Astrocyte of the hippocampus (primary cell): ENCODE measurements at places on chromosomes 4 and X.
A peak's percentile ranks its signal among the peaks of the same experiment; 100 is the strongest.

- DNase-seq, result peak; percentile 66
Observed at GRCh38 chr4:101471201-101471600, 123.9 kb upstream of the PPP3CA start.

- DNase-seq, result no peak
Observed at GRCh38 chr4:5247735-5248134, 196.5 kb downstream of the STK32B start.

- no peak for DNase-seq
Observed at GRCh38 chrX:35829501-35829900, 31.4 kb downstream of the MAGEB16 start.

DNA sequence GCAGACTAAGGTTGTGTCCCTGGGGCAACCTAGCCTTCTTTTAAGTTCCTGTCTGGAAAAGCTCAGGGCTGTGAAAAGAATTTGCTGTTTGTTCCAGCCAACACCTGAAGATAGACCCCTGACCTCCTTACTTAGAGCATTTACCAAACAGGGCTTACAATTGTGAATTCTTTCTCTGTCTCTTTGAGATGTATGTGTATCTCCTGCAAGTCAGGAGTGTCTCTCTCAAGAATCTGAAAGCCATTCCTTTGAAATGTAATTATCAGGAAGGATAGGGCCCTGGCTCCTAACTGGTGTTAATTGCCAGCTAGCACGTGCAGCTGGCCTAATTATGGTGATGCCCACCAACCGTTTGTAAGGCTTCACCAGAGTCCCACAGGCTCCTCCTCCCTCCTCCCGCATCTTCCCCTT, 18.2 kb downstream of the CCNG2 start:
- no peak for DNase-seq

- DNase-seq, result no peak
Observed at GRCh38 chrX:148542481-148543255, 42.3 kb downstream of the AFF2 start.

DNA sequence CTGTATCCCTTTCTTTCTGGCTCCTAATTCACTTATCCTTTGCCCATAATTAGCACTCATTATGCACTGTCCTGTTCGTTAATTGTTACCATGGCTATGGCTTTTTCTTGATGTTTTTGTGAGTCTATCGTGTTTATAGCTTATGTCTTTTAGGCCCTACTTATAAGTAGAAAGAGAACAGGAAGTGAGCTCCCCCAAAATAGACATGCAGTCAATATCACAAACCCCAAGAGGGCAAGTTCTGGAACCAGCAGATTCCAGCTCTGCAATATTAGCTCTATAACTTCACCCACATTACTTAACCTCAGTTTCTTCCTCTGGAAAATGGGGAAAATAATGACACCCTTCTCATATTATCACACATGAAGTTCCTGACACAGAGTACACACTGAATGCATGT, 7.4 kb upstream of the HS3ST1 start:
- no peak for DNase-seq

DNA sequence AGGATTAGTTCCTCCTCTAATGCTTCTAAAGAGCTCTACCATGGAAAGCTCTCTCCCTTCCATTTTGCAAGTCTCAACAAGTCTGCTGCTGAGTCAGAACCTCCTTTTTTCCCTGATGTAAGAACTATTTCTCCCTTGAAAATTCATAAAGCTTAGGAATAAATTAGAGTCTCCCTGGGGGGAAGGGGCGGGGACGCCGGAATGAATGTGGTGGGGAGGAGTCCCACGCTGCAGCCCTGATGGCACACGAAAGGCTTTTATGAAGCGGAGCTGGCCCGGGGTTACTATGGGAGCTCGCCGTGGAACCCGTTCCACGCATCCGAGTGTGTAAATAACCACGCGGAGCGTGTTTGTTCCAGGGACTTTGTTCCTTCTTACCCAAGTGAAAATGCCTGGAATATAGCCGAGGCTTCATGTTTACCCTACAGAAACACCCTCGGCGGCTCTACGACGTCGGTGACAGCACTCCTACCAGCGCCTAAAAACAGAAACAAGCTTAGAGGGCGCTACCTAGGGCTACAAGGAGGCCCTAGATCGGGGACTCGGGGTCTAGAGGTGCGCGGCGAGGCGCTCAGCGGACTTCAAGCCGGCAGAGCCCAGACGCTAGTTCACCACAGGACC, 923 bp upstream of the CPEB2 start:
- peak; percentile 95 for DNase-seq

DNA sequence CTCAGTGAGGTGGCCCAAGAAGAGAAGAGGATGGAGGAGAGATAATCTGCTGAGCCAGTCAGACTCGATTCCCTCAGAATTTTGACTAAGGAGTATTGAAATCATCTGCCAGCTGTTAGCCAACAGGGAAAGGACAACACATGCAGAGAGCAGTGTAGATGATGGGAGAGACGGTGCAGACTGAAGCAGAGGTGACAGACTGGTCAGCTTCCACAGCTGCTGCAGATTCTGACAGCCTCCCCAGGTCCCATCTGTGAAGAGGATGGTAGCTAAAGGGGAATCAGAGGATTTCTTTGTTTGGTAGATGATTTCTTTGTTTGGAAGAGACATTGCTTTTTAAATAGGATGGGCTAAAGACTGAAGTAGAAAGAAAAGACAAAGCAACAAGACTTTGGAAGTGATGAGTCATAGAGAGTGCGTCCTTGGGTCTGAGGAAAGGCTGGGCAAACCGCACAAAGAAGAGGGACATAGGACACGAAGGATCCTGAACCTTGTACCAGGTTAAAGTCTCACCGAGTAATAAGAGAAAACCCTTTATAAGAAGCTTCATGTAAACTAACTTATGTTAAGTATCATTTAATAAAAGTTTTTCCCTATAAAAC, 27.6 kb downstream of the INTU start:
- peak; percentile 20 for DNase-seq

- DNase-seq, result peak; percentile 83
Observed at GRCh38 chrX:118823263-118824172, at the start of gene ZCCHC12. Gene ZCCHC12, plus strand, starts transcription at chrX:118823824. Its CDS starts 1,421 bp downstream, at chrX:118825245.

DNA sequence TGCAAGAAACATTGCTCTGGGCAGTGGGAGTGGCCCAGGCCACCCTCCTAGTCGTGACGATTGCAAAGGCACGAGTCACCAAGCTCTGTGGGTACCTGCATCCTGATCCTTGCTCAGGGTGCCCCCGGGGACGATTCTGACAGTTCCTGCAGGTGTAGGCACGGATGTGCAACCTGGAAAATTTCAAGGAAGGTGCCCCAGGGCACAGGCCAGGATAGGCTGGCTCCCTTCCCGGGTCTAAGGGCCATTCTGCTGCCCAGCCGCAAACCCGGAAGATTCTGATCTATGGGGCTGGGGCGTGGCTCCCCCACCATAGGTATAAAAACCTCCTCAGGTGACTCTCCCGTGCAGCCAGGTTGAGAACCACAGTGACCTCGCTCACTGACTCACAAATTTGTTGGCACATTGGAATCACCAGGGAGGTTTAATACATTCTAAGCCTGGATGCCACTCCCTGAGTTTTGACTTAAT, 228.5 kb downstream of the PTTG2 start:
- DNase-seq, result no peak

DNA sequence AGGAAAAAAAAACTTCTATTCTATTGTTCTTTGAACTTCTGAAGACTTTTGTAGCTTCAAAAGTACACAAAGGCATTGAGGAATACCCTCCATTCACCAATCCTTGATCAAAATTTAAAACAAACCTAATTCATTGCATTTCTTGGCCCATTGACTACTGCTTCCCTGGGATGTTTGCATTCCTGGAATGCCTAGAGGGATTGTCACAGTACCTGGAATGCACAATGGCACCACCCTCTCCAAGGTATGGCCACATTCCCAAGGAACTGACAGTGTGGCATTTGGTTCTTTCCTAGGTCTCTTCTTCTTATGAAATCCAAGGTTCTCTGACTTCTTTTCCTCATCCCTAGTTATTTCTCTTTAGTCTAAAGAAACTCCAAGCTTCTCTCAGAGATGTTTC, 600.7 kb downstream of the CCSER1 start:
- DNase-seq, result peak; percentile 66

DNA sequence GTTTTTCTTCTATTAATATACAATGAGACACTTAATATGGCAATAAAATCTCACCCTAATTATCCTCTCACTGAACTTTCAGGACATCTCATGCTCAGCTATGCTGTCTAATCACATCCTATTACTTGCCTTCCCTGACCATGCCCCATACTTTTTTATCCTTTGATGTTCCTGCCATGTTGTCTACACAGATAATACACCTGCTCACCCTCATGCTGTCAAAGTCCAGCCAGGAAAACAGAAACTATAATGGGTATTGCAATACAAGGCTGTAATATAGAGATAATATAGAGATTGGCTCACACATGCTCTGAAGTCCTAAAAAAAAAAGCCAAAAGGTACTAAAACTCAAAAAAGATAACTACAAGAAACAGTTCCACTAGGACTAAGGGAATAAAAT, 305.4 kb downstream of the PRDM5 start:
- DNase-seq, result no peak

GRCh38 chr4:55765070-55765469, 54.5 kb upstream of the EXOC1L start:
- DNase-seq, result no peak

DNA sequence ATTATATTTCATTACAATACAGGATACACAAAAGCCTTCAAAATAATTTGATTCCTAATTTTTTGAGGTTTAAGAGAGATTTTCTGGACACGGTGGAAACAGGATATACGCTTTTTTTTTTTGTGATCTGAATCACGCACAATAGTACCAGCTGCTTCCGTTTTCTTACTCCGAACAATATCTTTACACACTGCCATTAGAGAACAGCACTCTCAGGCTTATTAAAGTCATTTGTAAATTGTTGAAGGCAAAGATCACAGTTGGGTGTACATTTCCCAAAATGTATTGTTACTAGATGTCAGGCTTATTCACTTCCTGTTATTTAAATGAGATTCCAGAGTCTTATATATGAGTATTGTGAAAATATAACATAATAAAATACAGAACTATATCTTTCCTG, 71.5 kb downstream of the TMEM47 start:
- DNase-seq, result no peak

DNA sequence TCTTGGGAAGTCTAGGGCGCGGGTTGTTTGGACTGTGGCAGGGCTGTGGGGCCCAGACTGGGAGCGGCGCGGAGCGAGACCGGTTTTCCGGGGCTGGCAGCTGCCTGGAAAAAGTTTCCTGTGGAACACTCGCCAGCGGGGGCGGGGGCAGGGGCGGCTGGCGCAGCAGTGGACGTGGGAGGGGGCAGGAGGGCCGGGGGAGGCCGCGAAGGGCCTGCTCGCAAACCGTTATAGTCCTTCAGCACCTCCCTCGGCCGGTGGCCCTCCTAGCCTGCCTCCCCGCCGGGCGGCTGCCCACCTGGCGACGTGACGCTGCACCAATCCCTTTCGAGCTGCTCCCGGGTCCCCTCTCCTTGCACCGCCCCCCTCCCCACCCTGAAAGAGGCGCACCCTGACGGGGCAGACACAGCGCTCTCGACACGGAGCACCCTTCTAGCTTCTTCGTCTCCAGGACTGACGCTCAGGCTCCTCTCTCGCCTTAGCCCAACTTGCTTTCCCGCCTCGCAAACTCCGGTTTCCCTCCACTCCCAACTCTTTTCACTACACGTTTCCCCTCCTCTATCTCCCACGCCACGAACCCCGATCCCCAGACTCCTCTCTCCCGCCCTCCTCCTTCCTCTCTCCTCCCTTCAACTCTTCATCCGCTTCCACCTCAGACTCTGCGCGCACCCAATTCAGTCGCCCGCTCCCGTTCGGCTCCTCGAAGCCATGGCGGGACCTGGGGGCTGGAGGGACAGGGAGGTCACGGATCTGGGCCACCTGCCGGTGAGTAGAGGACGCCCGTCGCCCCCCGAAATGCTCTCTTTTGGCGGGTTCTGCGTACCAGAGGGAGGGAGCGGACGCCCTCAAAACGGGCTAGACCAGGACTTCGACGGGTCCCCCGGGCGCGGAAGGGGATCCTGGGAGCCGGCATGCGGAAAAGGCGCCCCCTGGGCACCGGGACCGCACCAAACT, at the start of gene NRK:
Gene NRK (plus strand): TSS at position 402 of the 954 bp plus-strand sequence. CDS start 307 bp downstream, at position 709.
- DNase-seq, result peak; percentile 42

DNA sequence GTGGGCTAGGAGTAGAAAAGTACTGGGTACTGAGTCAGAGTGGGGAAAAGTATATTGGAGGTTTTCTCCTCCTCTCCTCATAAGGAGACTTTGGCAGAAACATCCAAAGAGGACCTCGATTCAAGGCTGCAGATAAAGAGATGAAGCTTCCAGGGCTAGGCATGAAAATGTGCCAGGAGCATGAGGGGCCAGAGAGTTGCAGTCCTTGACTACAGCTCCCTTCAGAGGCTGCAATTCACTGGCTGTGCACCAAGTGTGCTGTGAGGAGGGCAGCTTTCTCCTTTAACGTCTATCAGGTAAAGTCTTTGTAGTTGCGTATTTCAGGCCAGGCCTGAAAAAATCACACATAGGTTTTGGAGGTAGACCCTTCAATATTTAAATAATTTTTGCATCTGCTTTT, 174.9 kb upstream of the VEGFC start:
- no peak for DNase-seq

- DNase-seq, result no peak
Observed at GRCh38 chr4:112616984-112617383, 19.7 kb downstream of the ZGRF1 start.

- no peak for DNase-seq
Observed at GRCh38 chrX:15160558-15161095, 109.3 kb downstream of the ASB9 start.

DNA sequence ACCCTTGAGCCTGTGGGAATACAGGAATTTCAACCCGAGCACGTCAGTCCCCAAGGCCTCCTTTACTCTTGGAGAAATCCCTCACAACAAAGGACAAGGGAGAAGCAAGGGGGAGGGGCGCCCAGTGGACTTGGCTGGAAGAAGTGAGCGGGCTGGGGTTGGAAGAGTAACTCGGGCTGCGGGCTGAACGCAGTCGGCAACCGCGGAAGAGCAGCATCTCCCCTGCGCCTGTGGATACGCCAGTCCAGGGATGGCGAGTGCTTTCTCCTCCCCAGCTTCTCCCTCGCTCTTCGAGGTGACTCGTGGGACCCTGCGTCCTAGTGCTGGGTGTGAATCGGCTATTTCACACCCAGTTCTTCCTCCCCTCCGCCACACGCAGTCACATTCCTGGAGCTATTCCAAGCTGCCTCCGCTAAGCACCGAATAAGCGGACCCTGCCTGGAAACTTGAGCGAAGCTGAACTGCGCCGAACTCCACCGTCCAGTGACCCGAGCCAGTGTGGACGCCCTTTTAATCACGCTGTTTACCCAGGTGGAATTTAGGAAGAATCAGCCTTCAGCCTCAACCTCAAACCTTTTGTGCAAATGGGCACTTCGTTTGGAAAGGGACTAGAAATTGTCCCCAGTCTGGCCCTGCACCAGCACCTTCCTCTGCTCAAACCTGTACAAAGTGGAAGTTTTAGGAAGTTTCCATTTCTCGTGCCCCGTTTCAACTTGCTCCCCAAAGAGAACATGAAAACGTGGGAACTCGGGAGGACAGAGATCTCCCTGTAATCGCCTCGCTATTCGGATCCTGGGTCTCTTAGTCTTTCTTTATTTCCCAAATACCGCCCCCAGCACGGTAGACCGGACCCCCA, 64.3 kb upstream of the WDR17 start:
- DNase-seq, result peak; percentile 84

DNA sequence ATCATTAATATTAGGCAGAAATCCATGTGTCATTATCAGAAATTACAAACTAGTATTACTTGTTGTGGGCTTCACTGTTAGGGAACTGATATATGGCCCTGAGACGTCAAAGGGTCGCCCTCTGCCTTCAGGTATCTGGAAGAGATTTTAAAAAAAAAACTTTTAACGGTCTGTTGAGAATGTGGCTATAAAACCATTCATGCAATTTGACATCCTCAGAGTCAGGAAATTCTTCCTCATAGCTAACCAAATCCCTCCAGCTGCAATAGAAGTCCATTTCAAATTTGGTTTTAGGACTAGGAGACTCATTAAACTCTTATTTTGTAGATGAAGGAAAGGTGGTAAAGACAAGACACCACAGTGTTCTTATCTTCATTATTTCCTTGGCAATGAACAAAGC, 194.2 kb upstream of the NOCT start:
- DNase-seq, result no peak
